ENCODE measurements at places on chromosomes 2 and 18. TPM values are rescaled to one million over a fixed set of nuclear protein-coding genes. Genes with fewer than 3 reads are reported as not detected.
A peak's percentile ranks its signal among the peaks of the same experiment; 100 is the strongest.

DNA sequence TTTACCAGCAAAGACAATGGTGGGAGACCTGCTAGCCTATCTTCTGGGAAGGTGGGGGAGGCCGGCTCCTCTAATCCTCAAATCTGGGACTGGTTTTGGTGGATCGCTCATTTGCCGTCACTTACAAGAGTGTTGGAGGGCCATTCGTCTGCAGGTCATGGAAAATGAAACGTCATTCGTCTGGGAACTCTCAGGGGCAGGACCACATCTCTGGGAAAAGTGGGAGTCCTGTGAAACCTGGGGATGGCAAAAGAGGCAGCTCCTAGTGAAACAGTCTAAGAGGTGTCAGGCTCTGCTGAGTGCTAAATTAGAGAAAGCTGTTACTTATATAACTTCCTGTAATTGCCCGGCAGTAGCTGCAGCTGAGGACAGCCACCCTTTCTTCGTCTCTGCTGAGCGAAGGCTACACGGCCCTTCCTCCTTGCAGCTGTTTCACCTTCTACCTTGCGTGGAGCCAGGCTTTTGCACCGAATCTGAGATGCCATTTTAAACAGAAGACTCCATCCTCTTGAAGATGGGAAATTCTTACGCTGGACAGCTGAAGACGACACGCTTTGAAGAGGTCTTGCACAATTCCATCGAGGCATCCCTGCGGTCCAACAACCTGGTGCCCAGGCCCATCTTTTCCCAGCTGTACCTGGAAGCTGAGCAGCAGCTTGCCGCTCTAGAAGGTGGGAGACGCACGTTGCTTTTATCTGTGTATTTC lies 22.4 kb downstream of the GREB1 start:
- DNase-seq: no peak

Gene UGT1A10
- polyA plus RNA-seq: 2.4 TPM

DNA sequence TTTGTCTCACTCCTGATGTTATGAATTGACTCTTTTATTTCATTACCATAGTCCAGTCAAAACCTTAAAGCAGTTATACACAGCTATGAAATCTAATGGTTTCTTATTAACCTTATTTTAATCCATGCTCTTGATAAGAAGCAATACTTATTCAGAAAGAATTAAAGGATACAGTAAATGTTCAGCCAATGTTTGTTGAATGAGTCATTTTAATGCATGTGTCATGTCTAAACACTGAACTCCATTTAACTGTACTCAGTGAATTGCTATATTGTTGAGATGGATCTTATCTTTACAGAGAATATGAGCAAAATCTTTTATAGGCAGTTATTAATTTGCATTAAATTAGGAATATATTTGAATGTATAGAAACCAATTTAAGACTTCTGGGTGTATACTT lies 135.1 kb upstream of the TFPI start:
- DNase-seq: no peak

GRCh38 chr2:209473930-209474419 lies 50.1 kb downstream of the MAP2 start:
- DNase-seq: no peak

- no peak for DNase-seq
Observed at GRCh38 chr18:24656551-24657443, 196.4 kb downstream of the HRH4 start.

DNA sequence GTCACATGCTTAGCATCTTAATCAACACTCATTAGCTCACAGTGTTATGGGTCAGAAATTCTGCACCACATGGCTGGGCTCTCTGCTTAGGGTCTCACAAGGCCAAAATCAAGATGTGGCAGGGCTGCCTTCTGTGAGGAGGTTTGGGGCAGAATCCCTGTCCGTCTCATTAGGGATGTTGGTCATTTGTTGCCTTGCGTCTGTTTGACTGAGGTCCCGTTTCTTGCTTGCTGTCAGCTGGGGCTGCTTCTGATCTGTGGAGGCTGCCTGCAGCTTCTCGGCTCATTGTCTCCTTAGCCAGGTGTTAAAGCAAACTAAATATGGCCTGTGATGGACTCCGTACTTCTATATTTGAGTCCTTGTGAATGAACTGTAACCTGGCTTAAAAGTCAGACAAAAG lies 146.5 kb downstream of the NDUFA10 start:
- no peak for DNase-seq

DNA sequence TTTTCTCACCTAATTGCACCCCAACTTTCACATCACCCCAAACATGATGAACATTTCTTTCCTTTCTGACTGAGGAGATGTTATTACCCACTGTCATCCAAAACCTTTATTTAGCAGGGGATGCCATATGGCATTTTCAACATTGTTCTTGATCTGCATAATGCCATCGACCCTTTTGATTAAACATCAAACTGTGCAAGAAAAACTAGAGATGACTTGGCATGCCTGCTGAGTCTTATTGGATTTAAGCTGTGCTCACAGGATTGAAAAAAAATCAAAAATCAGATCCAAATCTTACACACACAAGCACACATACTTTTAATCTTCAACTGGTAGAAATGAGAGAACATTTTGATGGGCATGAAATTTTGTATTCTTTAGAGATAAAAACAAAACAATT lies 536.0 kb downstream of the TMX3 start:
- DNase-seq: no peak

DNA sequence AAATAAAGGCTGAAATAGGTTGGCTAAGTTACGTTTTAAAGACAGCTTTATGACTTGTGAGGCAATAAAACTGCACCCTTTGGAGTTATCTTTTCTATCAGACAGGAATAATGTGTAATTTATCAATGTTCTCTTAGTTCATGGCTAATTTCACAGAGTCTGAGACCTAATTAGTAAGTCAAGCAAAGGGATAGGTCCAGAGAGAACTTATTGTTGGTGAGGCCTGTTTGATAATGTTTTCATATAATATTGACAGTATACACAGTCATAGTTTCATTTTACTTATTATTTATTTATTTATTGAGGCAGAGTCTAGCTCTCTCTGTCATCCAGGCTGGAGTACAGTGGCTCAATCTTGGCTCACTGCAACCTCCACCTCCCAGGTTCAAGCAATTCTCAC lies 1.9 kb upstream of the IL36RN start:
- DNase-seq: no peak

DNA sequence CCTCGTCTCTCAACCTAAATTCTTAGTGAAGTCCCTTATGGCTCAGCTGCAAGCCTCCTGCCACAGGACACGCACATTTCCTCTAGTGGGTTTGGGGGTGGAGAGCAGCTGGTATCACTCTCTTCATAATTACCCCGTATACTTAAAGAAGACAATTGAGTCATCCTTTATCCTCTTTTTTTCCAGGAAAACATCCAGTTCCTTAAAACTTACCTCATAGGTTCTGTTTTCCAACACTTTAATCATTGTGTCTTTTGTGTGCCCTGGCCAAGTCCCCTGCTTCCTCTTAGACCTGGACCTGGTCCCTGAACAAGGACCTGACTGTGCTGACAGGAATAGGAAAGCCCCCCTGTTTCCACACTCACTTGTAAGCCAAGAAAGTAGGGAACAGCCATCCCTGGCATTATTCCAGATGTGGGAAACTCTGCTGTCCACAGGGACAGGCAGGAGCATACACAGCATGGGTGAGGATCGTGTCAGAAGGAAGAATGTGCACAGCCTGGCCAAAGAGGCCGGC lies 42.3 kb upstream of the MYO1B start:
- DNase-seq: peak; percentile 70

DNA sequence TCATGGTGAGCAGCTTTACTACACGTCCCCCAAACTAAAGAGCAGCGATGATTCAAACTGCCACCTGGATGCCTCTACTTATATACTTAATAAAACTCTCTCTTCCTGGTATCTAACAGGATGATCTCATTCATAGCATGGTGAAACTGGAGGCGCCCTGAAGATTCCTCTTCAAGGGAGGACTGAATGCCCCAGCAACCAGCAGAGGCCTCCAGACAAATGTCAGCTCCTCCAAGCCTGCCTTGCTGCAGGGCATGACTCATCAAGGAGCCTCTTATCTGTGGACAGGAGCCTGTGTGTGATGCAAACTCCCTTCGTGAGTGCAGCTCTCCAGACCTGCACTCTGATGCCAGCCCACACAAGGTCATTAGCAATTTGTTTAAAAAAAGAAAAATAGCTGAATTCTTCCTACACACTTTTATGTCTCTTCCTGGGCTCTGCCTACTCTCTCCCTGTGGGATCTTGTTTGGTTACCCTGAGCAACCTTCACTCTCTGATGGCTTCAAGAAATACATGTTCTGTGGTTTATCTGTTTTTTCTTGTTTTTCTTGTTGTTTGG lies 30.2 kb downstream of the LONRF2 start:
- peak; percentile 73 for DNase-seq

Gene CRIM1
- polyA plus RNA-seq: 116 TPM

Gene CFC1
- polyA plus RNA-seq: not detected

DNA sequence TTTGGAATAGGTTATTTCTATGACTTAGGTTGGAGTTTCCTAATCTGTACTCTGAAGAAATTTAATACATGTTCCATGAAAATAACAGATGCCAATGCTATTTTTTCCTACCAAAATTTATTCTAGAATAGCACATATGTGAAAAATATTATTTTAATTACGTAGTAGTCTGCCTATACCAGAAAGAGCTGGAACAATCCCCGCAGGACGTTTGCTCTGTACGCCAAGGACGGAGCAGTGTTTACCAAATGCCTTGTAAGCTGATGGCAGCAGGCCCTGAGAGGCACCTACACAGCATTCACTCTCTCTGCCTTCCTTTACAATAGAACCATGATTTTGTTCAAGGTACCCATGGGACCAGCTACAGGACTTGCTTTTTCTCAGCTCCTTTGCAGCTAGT lies 16.8 kb upstream of the SLC1A4 start:
- DNase-seq: no peak

DNA sequence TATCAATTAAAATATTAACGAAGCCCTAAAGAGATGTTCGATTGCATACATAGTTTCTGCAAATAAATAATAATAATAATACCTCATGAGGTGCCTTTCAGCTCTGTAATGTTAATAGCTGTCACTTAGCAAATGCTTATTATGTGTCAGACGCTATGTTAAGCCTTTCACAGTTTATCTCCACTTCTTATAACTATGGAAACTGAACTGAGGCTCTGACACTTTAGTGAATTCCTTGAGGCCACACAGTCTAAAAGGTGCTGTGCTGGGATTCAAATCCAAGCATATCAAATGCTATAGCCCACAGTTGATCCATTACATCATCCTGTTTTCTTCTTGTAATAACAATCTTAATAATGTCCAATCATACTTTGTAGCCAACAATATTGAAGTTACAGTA lies 1571.5 kb upstream of the NXPH2 start:
- no peak for DNase-seq

Gene SPDYA
- 0.22 TPM for polyA plus RNA-seq

GRCh38 chr2:112924360-112924759 lies 13.4 kb downstream of the IL37 start:
- DNase-seq: no peak

Gene NDC80
- 11.5 TPM for polyA plus RNA-seq

DNA sequence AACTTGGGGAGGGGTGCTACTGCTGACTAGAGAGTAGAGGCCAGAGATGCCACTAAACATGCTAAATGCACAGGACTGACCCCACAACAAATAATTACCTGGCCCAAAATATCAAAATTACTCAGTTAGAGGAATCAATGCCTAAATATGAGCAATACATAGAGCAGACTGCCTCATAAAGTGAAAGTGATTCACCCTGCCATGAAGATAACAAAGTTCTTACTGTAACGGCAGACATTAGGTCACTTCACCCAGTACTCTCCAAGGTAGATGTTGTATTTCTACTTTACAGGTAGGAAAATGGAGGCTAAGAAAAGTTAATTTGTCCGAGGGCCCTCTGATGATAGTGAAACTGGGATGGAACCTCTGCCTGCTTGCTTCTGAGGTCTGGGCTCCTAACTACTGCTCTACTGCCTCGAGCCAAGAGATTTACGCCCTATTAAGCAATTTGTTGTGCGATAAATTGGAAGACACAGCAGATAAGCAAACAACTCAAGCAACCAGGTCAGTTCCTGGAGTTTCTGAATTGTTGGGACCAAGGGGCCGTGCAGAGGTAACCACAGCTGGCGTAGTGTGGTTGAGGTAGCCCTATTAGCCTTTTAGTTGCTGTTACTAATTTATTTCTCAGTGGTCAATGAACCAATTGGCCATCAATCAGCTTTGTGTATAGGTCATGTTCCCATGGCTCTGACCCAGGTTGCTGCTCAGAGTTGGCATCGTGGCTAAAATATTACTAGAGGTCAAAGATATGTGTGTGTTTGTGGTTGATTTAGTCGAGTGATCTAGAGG lies 4.8 kb downstream of the DHRS9 start:
- no peak for DNase-seq

- no peak for DNase-seq
Observed at GRCh38 chr2:205069928-205070327, 524.7 kb downstream of the PARD3B start.

GRCh38 chr2:241260911-241261310 lies 54.6 kb downstream of the HDLBP start:
- no peak for DNase-seq

DNA sequence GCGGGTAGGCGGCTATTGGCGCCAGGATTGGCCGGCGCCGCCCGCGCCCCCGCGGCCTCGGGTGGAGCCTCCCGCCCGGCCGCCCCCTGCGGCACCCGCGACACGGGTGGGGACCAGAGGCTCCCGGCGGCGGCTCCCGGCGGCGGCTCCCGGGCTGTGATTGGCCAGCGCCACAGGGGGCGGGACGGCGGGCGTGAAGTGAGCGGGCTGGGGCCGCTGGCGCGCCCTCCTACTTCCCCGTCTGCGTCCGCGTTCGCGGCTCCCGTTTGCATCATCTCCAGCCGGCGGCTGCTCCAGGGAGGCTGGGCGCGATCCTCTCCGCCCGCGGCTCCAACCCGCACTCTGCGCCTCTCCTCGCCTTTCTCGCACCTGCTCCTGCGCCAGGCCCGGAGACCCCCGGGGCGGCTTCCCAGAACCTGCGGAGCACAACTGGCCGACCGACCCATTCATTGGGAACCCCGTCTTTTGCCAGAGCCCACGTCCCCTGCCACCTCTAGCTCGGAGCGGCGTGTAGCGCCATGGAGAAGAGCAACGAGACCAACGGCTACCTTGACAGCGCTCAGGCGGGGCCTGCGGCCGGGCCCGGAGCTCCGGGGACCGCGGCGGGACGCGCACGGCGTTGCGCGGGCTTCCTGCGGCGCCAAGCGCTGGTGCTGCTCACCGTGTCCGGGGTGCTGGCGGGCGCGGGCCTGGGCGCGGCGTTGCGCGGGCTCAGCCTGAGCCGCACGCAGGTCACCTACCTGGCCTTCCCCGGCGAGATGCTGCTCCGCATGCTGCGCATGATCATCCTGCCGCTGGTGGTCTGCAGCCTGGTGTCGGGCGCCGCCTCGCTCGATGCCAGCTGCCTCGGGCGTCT lies at the start of gene SLC1A4:
Gene SLC1A4, plus strand, starts transcription at position 274 of the 856 bp plus-strand sequence. Its CDS starts 245 bp downstream, at position 519.
- DNase-seq: no peak
